ENCODE measurements at places on chromosomes 6 and 20. TPM values are rescaled to one million over a fixed set of nuclear protein-coding genes. Genes with fewer than 3 reads are reported as not detected.

DNA sequence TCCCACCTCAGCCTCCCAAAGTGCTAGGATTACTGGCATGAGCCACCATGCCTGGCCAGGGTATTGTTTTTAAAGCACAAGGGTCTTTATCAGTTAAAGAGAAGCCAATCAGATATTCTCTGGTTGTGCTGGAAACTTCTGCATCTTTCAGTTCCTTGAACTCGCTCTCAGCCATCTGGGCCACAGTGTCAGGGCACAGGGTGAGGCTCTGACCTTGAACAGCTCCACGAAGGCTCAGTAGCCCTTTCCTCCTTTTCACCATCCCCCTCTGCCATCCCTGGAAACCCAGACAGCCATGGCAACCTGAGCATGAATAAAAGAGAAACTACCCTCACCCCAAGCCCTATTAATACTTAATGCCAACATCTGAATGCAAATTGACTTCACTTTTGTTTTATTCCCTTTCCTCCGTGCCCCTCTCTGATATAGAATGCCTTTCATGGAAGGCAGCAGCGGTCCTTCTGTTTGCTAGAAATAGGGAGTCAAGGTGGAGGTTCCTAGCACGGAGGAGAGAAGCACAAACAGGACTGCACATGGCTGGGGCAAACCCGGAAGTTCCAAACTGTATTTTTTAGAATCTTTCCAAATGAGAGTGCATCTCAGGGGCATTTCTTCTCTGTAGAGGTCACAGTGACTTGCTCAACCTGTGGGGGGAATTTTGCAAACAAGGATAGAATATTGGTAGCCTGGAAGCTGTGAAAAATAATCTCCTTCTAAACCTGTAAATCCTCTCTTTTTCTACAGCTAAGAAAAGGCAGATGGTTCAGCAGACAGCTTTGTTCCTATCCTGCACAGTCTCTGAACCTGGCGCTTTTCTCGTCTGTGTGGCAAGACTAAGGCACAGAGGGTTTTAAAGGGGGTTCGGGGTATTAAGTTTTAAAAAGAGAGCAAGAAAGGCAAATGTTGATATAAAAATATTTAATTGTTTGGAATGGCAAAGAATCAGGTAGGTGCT, 176.4 kb upstream of the RREB1 start:
- no peak for DNase-seq

- no peak for DNase-seq
These were observed 866.1 kb upstream of the ADGRB3 start for GRCh38 chr6:67768972-67769371.

GRCh38 chr6:77626426-77626825, 26.4 kb upstream of the MEI4 start:
- DNase-seq: no peak

- no peak for DNase-seq
These were observed 25.5 kb downstream of the DCDC2 start for GRCh38 chr6:24332317-24332716.

DNA sequence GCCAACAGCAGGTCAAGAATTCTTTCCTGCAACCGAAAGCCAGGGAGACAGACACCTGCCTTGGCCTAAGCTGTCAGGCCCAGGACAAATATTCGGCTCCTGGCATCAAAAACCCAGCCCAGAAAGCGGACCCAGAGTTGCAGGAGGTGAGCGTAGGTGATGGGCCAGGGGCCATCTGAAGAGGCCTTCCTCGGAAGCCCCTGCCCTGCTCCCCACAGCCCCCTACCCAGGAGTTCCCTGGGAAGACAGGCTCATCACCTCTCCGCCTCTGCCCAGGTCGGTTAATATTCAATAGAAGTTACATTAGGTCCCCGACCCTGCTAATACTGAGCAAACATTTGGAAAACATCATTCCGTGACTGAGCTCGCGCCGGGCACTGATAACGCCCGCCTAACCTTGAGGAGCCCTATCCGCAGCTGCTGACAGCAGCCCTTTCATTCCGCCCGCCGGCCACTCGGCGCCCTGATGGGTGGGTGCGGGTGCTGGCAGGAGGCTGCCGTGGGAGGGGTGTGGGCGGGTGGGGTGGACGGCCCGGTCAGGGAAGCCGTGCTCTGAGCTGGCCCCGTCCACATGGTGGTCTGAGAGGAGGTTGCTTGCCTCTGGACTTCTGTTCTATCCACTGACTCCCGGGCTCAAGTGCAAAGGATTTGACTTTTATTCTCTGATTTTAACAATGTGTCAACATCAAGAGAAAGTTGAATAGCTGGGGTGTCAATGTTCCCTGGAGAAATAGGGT, 55.7 kb downstream of the HNF4A start:
- DNase-seq: no peak

DNA sequence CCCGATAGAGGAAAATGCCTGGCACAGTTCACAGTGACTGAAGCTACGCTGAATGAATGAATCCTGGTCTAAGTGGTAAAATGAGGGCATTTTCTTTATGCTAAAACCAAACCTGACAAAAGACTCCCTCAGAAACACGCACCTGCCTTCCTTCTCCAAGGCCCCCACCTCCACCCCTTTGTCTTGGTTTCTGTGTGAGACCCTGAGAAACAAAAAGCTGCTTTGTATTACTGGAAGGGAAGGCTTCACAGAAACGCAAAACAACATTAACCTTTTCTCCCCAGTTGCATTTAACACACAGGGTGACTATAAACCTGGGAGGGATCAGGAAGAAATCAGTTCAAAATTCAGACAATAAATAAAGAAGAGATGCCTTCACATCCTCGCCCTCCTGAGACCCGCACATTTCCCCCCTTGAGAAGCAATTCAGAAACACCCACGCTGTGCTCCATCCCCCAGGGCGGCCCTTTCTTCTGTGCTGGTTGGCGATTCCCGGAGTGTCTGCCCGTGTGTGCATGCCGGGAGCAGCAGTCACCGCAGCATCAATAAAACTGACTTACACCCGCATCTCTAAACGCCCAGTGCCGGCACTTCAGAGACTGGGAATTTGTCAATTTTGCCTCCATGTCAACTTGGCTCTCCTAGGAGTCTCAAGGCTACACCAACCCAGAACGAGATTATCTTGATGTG, 67.2 kb upstream of the TRAF3IP2 start:
- DNase-seq: no peak

GRCh38 chr6:27890445-27891319, 21.5 kb downstream of the OR2B2 start:
- DNase-seq: peak; percentile 94

DNA sequence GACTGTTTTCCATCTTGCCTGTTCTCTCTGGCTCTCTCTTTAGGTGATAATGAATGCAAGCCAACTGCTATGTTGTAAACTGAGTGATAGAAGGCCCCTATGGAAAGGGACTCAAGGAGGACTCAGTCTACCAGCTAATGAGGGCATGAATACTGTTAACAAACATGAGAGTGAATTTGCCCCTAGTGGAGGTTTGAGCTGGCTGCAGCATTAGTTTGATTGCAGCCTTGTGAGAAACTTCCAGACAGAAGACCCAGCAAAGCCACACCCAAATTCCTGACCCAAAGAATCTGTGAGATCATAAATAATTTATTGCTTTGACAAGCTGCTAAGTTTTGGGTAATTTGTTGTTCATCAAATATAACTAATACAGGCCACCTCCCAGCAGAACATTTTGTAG, 50.0 kb upstream of the PLCB1 start:
- DNase-seq: no peak

DNA sequence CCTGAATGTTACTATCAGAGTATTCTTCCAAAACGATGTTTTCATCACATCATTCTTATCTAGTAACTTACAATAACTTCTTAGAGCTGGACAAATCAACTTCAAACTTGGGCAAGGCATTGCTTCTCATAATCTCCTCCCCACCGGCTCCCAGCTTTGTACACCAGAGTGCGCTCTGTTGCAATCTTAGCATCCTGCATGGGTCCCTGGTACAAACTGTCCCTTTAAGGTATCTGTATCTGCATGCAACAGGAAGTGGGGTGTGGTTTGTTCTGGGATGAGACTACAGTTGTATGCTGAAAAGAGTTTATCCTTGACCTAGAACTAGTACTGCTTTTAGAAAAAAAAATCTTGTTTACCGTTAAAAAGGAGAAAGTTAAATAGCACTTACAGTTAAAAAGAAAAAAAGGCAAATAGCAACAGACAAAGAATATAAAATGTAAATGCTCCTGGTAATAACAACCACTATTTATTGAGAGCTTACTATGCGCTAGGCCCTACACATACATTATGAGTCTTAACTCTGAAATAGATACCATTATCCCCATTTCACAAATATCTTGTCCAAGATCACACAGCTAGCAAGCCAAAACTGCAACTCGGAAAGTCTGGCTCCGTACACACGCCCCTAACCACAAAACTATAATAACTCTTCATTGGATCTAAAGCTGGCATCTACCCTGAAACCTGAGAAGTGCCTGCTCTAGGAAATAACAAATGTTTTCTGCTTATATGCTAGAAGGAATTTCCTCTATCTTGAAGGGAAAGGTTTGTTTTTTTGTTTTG, 9.8 kb upstream of the HECA start:
- no peak for DNase-seq

GRCh38 chr6:135534773-135535380, 37.3 kb upstream of the AHI1 start:
- DNase-seq: no peak

GRCh38 chr6:114157848-114158247, 185.0 kb downstream of the HS3ST5 start:
- DNase-seq: no peak

GRCh38 chr20:48431653-48432493, 395.9 kb downstream of the PREX1 start:
- no peak for DNase-seq

DNA sequence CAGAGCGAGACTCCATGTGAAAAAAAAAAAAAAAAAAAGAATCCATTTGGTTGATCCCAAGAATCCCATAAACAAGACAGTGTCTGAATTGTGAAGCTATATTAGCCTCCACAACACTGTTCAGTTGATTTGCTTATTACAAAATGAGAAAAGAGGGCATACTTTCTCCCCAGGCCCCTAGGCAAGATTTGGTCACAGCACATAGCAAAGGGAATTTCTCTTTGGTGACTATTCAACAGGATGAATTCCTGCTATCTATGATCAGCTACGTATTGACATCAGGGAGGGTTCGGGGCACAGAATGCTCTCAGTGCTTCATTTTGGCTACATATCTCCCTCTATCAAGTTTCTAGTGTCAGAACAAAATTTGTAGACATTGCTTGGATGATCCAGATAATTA, 20.2 kb upstream of the SLC22A3 start:
- DNase-seq: no peak

DNA sequence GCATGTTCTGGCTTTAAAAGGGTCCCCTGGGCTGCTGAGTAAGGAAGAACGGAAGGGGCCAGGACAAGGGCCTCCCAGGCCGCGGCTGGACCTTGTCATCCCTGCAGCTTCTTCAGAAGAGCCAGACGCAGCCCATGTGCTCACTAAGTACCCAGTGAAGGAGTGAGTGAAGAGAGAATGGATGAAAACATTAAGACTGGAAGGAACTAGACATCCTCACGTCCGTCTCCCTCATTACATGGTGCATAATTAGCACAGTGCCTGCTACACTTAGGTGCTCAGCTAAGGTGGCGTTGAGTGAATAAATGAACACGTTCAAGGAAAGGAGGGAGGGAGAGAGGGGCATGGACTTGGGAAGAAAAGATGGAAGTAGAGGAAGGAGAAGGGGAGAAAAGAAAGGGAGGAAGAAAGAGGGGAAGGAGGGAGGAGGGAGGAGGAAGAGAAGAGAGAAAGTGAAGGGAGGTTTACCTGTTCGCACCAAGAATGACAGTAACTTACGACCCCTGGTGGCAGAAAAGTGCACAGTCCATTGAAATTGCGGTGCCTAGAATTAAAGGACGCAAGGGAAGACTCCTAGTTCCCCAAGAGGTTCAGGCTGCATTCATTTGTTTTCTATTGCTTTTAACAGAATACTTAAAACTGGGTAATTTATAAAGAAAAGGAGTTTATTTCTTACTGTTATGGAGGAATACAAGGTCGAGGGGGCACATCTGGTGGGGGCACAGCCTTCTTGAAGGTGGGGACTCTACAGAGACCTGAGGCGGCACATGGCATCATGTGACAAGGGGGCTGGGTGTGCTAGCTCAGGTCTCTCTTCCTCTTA, 8.0 kb downstream of the TP53RK start:
- no peak for DNase-seq

DNA sequence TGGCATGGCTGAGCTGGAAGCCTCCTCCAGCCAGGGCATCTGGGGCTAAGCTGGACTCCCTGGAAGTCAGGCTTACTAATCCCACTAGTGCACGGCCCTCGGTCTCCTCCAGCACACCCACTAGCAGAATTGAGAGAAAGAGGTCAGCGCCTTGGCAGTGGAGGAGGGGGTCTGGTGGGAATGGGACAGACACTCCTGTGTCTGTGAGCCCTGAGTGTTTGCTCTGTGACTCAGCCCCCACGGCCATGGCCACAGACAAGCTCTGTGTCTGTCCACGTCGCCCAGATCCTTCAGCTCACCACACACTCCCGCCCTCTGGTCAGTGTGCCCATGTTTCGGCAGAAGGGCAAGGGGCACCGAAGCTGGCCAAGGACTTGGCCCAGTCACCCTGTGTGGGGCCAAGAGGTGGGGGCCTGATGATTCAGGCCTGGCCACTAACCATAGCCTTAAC, 8.8 kb downstream of the MDFI start:
- no peak for DNase-seq

DNA sequence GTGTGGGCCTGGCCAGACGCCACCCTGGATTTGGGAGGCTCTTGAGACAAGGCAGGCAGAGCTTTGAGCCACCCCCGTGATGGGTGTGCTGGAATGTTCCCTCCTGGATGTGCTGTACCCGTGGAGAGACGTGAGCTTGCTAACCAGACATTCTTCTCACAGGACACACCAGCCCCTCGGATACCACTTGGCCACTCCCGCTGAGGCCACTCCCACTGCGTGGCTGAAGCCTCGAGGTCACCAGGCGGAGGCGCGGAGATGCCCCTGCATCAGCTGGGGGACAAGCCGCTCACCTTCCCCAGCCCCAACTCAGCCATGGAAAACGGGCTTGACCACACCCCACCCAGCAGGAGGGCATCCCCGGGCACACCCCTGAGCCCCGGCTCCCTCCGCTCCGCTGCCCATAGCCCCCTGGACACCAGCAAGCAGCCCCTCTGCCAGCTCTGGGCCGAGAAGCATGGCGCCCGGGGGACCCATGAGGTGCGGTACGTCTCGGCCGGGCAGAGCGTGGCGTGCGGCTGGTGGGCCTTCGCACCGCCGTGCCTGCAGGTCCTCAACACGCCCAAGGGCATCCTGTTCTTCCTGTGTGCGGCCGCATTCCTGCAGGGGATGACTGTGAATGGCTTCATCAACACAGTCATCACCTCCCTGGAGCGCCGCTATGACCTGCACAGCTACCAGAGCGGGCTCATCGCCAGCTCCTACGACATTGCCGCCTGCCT, 14.1 kb downstream of the SLCO4A1 start:
- DNase-seq: no peak

GRCh38 chr6:144349690-144350527, 64.8 kb downstream of the UTRN start:
- DNase-seq: no peak

ENPP5 gene
- polyA plus RNA-seq: 4.2 TPM

KIFC1 gene
- polyA plus RNA-seq: 18.0 TPM

YIPF3 gene
- 80.7 TPM for polyA plus RNA-seq

SLC22A2 gene
- polyA plus RNA-seq: not detected

SOX4 gene
- 34.2 TPM for polyA plus RNA-seq

ATAT1 gene
- 21.1 TPM for polyA plus RNA-seq

EYS gene
- polyA plus RNA-seq: 0.47 TPM

KCNK5 gene
- polyA plus RNA-seq: 1.5 TPM

DOK5 gene
- 29.0 TPM for polyA plus RNA-seq

CST1 gene
- not detected for polyA plus RNA-seq

SLC4A11 gene
- 1.1 TPM for polyA plus RNA-seq

TENT5A gene
- 10.3 TPM for polyA plus RNA-seq

Measured in forelimb muscle (tissue), 1 donor.